SW480 (cell line): ENCODE measurements at places on chromosomes 4 and X.

DNA sequence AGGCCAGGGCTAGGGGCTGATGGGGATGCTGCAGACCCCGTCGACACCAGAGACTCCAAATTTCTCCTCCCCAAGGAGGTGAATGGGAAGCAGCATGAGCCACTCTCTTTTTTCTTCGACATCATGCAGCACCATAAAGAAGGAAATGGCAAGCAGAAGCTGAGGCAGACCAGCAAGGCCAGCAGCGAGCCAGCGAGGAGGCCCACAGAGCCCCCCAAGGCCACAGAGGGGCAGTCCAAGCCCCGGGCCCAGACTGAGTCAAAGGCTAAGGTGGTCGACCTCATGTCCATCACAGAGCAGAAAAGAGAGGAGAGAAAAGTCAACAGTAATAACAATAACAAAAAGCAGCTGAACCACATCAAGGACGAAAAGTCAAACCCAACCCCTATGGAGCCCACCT is 56.1 kb downstream of the TNIP2 start:
- DNase-seq, result no peak

DNA sequence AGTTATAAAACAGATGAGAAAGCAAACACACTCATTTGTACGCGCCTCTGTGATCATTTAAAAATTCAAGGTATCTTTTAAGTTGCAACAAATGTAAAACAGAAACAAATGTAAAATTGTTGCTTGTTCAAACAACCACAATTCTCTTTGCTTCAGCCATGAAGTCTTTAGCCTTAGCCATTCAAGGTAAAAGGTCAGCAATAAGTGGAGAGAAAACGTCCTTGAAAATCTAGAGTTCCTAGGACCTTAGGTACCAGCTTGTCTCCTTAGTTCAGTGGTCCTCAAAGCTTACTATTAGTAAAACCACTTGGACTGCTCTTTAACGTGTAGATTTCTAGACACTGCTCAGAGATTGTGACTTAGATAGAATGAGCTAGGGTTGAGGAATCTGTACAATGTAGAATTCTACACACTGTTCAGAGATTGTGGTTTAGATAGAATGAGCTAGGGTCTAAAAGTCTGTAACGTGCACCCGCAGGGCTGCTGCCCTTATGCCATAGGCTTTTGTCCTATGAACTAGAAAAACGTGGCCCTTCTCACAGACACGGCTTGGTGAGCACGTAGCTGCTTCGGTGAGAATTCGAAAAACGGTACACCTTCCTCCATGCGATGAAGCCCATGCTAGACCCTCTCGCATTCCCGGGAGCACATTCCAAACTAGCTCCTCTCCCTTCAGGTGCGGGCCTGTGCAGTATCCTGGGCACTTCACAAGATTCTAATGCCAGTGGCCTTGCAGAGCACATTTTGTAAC is 1.7 kb downstream of the PLAC8 start:
- no peak for DNase-seq

- DNase-seq, result no peak
Observed at GRCh38 chrX:40127052-40127451, 29.3 kb upstream of the BCOR start.

DNA sequence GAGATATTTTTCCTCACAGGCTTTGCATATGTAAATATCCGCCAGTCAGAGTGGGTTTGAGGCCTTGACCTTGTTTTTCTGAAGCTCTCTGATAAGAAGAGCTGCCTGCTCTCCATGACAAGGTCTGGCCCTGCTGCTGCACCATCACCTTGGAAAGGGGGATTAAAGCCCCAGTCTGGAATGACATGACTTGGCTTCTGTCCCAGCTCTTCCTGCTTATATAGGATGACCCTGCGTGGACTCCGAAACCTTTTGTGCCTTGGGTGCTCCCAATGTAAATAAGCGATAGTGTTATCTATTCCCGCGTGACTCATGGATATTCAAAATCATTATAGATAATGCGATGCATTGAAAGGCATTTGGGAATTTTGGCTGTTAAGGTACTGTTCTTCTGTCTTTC is 139.3 kb downstream of the BMPR1B start:
- no peak for DNase-seq

DNA sequence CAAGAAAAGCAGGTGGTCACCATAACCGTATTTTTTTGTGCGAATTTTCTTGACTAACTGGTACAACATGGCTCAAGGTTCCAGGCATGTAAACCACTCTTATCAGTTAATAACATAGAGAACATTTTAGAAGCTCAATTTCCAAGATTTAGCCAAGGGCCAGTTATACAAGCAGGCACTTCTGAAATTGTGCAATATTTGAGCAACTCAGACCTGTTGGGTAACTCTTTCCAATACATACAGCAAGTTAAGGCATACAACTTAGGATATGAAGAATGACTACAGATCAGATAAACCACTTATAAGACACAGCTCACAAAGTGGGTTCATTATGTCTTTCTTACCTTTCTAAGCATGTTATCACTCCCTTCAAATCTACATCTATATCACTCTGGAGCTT is 43.9 kb downstream of the ZNF280C start:
- DNase-seq, result no peak

- no peak for DNase-seq
Observed at GRCh38 chr4:109157696-109158095, 144.8 kb downstream of the COL25A1 start.

DNA sequence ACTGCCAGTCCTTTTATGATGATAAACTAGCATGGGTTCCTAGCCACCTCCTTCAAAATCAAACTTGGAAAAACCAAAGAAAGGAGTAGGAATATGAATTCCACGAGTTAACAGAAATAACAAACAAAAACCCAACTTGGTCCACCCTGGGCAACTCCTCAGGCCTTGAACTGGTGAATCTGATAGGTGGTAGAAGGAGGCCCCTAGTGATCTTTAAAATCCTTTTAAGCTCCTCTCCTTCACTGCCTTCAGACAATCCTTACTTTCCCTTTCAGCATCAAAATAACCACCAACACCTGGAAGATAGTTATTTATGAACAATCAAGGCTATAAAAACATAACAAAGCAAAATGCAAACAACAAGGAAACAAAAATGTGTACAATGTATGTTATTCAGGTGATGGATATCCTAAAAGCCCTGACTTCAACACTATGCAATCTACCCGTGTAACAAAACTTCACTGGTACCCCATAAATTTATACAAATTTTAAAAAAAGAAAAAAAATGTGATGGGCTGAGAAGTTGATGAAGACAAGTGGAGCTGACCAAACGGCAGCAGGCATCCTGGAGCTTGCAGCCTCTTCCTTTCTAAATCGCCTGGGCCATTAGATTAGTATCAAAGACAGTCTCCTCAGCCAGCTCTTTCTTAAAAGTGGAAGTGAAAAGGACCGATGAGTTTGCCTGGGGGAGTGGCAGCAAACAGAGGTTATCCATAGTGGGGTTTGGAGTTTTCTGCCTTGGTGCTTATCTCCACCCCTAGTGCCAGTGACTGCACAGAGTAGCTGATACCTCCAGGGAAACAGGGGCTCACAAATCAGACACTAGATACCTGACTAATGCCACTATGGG is 179.6 kb downstream of the TMA16 start:
- no peak for DNase-seq

GRCh38 chr4:153083447-153083947 is 120.7 kb upstream of the TRIM2 start:
- peak; percentile 90 for DNase-seq

DNA sequence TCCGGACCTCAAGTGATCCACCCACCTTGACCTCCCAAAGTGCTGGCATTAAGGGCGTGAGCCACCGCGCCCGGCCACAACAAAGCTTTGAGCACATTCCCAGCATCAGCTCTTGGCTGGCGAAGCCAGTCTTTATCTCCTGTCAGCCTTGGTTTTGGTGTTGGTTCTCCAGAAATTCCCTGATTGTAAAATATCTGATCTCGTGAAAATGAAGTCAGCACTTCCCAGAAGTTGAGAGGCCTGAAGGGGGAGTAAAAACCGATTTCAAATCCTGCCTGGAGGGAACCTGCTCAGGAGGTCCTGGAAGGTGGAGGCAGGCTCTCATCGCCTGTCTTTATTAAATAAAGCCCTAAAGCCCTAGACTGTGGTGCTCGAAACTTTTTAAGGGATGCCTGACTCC is 33.6 kb downstream of the PTTG2 start:
- DNase-seq, result no peak

DNA sequence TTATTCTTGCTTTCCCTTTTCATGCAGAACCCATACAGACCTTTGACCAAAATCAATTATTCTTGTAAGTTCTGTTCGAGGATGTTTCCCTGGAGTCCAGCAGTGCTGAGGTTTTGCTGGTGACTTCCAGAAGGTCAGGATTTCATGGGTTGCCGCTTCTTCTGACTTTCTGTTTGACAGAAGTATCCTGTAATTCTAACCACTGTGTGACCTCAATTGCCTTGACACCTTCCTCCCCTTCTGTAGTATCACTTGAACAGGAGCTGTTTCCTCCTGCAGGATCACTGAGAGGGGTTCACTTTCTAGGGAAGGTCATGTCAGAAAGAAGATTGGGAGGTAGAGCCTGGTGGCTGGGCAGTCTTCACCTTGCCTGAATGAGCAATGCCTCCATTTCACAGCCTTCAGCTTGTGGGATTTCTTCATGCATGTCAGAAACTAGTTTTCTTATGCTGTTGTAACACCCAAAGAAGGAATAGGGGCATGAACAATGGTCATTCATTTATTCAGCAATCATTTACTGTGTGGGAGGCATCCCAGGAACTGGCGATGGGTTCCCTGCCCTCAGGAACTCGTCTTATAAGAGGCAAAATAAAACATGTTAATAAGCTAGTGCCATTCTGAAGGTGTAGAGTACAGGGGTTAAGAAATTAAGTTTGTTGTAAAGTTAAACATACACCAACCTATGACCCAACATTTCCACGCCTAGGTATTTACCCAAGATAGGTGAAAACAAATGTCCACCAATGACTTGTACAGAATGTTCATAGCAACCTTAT is 205.9 kb downstream of the SOWAHB start:
- DNase-seq, result no peak

GRCh38 chr4:45072981-45073380 is 346.6 kb upstream of the GNPDA2 start:
- DNase-seq, result no peak

DNA sequence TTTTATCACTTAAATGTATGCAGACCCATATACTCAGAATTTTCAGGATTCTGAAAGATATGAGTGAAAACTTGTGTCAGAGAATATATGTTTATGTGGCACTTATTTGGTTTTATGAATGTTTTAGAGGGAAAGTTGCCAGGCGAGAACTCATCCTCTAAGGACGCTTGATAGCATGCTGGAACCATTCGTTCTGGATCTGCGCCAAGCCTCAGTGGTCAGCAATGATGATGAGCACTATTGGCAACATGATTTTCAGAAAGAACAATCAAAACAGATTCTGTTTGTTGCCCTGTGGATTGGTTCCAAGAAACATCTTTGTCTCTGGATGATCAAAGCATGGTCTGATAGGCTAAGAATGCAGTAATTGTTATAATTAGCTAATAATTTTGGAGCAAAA is 32.1 kb upstream of the RAPGEF2 start:
- DNase-seq, result no peak

DNA sequence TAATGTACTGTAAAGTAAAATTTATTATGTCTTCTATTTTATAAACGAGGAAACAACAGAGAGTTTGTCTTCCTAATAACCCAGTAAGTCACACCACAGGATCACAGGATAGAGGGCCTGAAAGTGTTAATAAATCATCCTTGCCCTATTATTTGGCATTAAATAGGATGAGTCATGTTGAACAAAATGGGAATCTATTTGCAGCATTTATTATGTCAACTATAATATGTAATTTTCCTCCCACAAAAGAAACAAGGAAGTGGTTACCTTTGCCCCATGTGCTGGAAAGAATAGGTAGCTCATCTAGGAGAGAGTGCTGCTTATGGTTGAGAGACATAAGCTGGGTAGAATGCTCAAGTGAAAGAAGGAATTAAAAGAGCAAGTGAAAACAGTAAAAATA is 237.6 kb upstream of the NDST3 start:
- peak; percentile 11 for DNase-seq

- no peak for DNase-seq
Observed at GRCh38 chrX:133645977-133646718, 230.9 kb upstream of the GPC4 start.

DNA sequence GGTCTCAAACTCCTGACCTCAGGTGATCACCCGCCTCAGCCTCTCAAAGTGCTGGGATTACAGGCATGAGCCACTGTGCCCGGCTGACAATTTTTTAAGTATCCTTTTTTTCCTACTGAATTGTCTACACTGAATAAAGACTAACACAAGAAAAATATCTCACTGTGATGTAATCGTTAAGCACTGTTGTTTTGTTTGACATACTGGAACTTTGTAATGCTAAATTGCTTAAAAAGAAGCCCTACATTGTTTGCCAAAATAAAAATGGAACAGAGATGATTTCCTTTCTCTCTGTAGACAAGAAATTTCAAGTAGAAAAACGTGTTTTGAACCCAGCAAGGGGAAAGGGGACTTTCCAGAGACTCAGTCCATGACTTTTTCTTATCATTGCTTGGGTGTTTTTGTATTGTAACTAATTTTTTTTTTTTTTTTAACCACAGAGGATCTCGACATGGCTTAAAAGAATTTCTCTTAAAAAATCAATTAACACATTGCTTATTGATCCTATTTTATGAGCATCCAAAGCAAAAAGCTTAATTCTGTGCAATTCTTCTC is 74.9 kb downstream of the TMEM156 start:
- DNase-seq, result no peak

DNA sequence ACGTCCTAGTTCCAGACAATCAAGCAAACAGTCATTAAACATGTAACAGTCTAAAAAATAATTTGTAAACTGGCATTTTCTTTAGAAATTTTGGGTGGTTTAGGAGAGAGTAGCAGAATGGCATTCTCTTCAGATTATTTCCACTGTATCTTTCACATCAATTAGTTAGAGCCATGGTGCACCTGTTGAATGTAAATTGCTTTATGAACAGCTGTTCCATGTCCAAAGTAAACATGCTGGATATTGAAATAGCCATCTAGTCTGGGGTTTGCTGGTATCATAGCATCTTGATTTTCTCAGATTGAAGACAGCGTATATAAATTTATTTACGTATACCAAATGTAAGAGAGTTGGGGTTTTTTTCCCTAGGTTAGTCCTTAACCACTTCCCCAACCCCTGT is 143.6 kb downstream of the RCHY1 start:
- DNase-seq, result no peak

- DNase-seq, result no peak
Observed at GRCh38 chr4:150072906-150073714, 5.1 kb upstream of the DCLK2 start.

- no peak for DNase-seq
Observed at GRCh38 chrX:41338436-41338835, 4.5 kb downstream of the DDX3X start.
